ENCODE measurements at places on chromosomes 16 and 17.

GRCh38 chr16:86045591-86045971 lies 146.6 kb downstream of the IRF8 start:
- no peak for DNase-seq

GRCh38 chr17:19712436-19713004 lies 3.9 kb downstream of the SLC47A2 start:
- DNase-seq = no peak

GRCh38 chr17:49798182-49798581 lies 9.7 kb downstream of the KAT7 start:
- no peak for DNase-seq

DNA sequence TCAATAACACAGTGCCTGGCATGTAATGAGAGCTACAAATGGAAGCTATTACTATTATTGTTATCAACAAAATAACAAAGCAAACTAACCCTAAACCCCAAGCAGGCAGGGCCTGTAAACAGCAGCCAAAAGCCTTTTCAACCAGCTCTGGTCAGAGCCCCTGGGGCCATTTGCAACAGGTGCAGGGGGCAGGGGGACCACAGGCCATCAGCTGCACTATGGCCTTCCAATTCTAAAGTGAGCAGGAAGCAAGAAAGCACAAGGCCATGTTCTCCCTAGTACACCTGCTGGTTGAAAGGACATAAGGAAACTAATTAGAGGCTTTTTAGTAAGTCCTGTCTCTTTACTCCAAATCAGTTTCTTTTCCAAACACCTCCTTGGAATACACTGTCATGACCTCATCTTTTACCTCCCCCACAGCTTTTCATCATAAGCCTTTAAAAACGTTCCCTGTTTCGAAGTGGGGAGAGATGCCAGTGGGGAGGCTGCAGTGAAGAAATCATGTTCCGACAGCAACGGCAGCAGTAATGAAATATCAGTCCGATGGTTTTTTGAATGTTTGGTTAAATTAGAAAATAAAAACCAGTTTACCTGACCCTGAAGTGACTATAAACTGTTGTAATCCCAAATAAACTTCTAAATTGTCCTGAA lies 68.4 kb upstream of the GSG1L start:
- DNase-seq = no peak

DNA sequence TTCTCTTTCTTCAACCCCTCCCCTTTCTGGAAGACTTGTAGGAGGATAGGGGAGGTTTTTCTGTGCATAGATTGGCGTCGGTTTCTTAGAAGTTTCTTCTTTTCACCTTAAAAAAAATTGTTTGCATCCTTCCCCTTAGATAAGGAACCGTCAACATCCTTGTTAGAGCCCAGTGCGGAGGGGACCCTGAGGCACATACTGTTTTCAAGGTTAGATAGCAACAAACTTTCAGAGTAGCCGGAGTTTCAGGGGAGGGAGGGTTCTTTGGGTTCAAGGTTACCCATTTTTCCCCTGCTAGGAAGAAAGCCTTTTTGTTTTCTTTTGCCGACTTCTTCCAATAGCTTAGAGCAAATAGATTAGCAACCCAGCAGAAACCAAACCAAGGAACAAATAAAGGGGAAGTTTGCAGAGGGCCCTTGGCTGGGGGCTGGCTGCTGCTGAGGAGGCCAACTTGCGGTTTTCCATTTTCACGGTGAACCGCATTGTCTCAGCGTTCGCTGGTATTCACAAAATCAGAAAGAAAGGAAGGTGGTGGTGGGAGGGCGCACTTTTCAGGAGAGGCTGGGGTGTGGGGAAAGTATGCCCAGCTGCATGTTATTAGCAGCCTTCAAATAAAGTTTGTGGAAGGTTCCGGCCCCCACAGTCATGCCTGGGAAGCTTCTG lies 28.8 kb downstream of the MSI2 start:
- peak; percentile 62 for DNase-seq

- no peak for DNase-seq
Measured at GRCh38 chr17:57528058-57528451, 217.0 kb downstream of the CCDC182 start.

DNA sequence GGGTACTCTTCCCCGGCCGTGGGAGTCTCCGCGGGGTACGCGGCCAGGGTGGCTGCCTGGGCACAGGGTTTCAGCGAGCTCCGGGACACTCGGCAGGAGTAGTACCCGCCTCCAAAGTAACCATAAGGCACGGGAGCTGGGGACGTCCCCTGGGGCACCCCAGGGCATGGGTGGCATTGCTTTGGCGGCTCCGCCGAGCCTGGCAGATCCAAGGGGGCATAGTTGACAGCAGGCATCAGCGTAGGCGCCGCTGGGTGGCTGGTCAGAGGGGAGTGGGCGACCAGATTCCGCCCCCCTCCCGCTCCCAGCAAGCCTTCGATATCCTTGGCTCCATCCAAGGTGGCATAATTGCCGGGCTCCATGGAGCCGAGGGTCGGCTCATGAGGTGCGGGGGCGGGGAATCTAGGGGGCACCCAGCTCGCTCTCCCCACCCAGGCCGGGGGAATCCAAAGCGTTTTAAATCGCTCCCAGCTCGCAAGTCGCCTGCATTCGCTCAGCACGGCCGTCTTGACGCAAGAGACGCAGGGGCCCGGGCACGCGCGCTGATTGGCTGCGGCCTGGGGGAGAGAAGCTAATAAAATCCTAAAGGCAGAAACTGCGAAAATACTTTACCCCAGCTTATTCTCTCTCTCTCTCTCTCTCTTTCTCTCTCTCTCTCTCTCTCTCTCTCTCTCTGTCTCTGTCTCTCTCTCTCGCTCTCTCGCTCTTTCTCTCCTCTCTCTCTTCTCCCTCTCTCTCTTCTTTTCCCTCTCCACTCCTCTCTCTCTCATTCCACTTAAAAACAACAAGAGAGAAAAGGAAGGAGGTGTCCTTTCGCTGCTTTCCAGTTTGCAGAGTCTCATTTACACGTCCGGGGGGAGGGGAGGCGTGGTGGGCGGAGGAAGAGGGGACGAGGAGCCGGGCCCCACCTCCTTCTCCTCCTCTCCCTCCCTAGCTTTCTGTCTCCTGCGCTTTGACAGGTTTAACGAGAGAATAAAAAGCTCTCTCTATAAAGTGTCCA lies at the start of gene HOXB13:
TSS of gene HOXB13 (minus strand) at position 519 of the 1,000 bp plus-strand sequence. CDS start at position 362, 157 bp downstream.
- peak; percentile 37 for DNase-seq

DNA sequence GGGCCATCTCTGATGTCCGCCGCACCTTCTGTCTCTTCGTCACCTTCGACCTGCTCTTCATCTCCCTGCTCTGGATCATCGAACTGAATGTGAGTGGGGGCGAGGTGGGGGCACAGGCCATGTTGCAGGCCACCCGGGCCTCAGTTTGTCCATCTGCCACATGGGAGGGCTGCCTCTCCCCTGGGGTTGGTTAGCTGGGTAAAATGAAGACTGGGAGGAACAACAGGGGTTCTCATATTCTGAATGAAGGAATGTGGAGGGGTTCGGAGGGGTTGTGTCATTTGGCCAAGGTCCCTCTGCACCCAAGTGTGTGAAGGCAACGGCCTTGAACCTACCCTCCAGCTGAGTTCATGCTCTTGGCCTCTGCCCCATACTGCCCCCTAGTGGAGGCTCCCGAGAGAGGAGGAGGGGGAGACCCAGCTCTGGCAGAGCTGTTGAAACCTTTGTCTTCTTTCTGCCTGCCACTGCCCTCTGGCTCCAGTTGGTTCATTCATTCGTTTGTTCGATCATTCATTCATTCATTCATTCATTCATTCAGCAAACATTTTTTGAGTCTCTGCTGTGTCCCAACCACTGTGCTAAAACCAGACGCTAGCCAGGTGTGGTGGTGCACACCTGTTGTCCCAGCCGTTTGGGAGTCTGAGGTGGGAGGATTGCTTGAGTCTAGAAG lies 11.4 kb upstream of the TCAP start:
- peak; percentile 82 for DNase-seq

- no peak for DNase-seq
Measured at GRCh38 chr17:40307740-40308239, 1.2 kb upstream of the RARA start.

DNA sequence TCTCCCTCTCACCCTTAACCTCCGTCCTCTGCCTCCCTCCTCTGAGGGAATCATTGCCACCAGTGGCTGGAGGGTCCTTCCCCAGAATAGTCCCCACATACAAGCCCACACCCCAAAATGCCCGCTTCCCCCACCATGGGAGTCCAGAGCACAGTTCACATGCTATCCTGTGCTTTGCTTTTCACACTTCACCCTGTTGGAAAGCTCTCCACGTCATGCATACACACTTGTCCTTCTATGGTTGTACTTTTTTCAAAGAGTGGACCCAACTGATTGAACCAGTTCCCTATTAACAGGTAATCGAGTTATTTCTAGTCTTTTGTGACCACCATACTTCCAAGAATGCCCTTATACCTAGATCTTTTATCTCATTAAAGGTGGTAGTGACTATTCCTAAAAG lies 23.8 kb upstream of the KIFC3 start:
- DNase-seq = no peak

- DNase-seq = no peak
Measured at GRCh38 chr16:984121-984694, 2.6 kb downstream of the SOX8 start.

DNA sequence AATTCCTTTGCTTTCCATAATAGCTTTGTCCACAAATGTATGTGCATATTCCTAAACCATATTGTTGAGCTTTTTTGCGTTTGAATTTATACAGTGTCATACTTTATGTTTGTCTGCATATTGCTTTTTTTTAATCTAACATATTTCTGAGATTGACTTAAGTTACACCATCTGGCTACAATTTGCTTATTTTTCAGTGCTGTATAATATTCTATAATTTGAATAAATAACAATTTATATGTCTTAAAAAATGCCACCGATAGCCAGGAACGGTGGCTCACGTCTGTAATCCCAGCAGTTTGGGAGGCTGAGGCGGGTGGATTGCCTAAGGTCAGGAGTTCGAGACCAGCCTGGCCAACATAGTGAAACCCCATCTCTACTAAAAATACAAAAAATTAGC lies 1.5 kb upstream of the PIMREG start:
- DNase-seq = no peak

DNA sequence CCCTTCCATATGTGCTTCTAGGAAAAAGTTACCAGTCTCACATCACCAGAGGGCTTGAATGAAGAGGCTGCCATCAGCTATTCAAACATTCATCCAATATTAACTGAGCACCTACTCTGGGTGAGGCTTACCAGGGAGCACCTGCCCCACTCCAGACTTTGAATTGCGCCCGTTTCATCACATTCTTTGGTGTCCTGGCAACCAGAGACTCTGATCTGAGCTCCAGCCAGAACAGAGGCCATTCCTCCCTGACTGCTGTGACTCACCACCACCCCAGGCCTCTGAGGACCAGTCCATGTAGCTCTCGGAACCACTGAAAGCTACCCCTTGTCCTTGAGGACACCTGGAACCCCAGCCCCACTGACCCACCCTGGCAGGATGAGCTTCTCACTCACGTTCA lies at the start of gene C16orf96:
TSS of gene C16orf96 (plus strand) at position 229 of the 400 bp plus-strand sequence. CDS start at position 379, 150 bp downstream.
- no peak for DNase-seq

- DNase-seq = no peak
Measured at GRCh38 chr17:47718634-47719405, 14.2 kb upstream of the TBX21 start.

DNA sequence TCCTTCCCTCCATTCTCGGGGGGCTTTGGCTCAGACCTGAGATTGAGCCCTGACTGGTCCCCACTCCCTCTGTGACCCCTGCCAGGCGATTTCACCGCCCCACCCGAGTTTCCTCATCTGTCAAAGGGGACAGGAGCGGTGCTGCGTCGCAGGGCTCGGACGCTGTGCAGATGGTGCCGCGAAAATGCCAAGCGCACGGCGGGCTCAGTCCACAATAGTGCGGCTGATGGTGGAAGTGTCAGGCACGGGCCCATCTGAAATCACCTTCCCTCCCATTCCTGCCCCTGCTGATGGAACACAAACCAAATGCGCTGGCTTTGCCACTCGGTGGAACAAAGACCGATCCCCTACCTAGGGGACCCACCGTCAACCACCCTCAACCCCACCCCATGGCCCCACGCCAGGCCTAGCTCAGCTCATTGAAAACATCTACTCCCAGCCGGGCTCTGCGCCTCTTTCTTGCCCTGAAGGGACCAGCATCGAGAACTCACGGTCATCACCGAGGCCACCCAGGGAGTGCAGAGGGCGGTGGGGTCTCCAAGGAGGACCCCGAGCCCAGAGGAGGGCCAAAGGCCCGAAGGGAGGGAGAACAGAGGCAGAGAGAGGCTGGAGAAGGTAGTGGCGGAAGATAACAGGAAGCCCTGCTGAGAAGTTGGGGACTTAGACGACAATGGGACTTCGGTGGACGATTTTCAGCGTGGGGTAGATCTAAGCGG lies 1.4 kb downstream of the CARHSP1 start:
- no peak for DNase-seq
